ENCODE measurements at places on chromosomes 4 and X.

GRCh38 chr4:95213366-95213765 lies 335.4 kb downstream of the UNC5C start:
- no peak for DNase-seq

- DNase-seq, result no peak
Measured at GRCh38 chrX:134023851-134024281, 38.5 kb upstream of the GPC3 start.

GRCh38 chrX:68990948-68991347 lies 162.1 kb downstream of the EFNB1 start:
- no peak for DNase-seq

DNA sequence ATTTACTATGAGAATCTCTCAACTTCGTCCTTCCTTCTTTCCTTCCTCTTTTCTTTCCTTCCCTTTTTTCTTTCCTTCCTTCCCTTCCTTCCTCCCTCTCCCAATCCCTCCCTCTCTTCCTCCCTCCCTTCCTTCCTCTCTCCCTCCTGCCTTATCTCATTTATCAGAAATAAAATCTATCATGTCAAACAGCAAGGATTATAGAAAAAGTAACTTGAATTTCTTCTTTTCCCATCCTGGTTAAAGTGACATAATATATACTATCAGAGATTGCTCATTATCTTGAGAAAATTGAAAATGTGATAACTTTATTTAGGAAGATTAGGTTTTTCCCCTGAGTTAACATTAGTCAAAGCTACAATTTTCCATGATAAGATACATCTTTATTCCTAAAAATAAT lies 5.6 kb downstream of the TIGD4 start:
- no peak for DNase-seq
